Bronchus fibroblast of lung (primary cell): ENCODE measurements at places on chromosomes 2 and 18. TPM values are rescaled to one million over a fixed set of nuclear protein-coding genes. Genes with fewer than 3 reads are reported as not detected.

Gene CRYGD
- not detected in 2 replicates for total RNA-seq

Gene PDCD1
- not detected in 2 replicates for total RNA-seq

Gene GCKR
- total RNA-seq, result 0.30 and 0.34 TPM in 2 replicates

Gene DUSP2
- total RNA-seq, result 1.0 and 1.2 TPM in 2 replicates

Gene GCG
- not detected in 2 replicates for total RNA-seq

Gene MBOAT2
- 16.5 and 18.7 TPM in 2 replicates for total RNA-seq

Gene SMPD4
- 57.5 and 60.9 TPM in 2 replicates for total RNA-seq

Gene COL6A3
- total RNA-seq, result 589 and 614 TPM in 2 replicates

Gene CPS1
- total RNA-seq, result 11.0 and 18.5 TPM in 2 replicates

Gene RAD51AP2
- total RNA-seq, result under 0.01 TPM in 1 of 2 replicates, not detected in the other

Gene DIPK1C
- not detected in 2 replicates for total RNA-seq

Gene NEU2
- total RNA-seq, result not detected in 2 replicates

Gene ZNF532
- total RNA-seq, result 33.0 and 40.3 TPM in 2 replicates

Gene TMEFF2
- 17.0 and 19.3 TPM in 2 replicates for total RNA-seq

Gene EFEMP1
- 216 and 229 TPM in 2 replicates for total RNA-seq

Gene DNAJC5G
- not detected in 2 replicates for total RNA-seq

Gene RMDN2
- total RNA-seq, result 2.4 and 2.5 TPM in 2 replicates

Gene RESP18
- total RNA-seq, result not detected in 2 replicates

Gene DCC
- 0.15 and 0.17 TPM in 2 replicates for total RNA-seq

Gene CD8B2
- not detected in 2 replicates for total RNA-seq

Gene SOX11
- total RNA-seq, result 7.1 and 7.4 TPM in 2 replicates

Gene WNT10A
- total RNA-seq, result not detected in 2 replicates

Gene USP37
- total RNA-seq, result 4.4 and 5.4 TPM in 2 replicates

Gene PLGLB2
- 0.89 TPM in 1 of 2 replicates, not detected in the other for total RNA-seq
